ENCODE measurements at places on chromosomes 1 and 21.

GRCh38 chr21:41141031-41141457 is 26.9 kb upstream of the BACE2 start:
- no peak for DNase-seq

DNA sequence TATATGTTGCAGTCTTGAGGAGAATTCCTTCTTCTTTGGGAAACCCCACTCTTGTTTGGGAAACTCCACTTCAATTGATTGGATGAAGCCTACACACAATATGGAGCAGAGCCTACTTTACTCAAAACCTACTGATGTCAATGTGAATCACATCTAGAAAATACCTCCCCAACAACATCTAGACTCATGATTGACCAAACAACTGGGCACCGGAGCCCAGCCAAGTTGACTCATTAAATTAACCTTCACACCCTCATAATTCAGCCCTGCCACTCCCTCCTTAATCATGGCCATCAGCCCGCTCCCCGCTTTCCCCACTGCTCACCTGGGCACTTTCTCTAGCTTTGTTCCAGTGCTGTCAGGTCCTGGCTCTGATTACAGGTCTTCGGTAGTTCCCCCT is 208.1 kb upstream of the MAP1LC3C start:
- no peak for DNase-seq

GRCh38 chr1:154967331-154967950 is 3.1 kb downstream of the SHC1 start:
- DNase-seq, result no peak

DNA sequence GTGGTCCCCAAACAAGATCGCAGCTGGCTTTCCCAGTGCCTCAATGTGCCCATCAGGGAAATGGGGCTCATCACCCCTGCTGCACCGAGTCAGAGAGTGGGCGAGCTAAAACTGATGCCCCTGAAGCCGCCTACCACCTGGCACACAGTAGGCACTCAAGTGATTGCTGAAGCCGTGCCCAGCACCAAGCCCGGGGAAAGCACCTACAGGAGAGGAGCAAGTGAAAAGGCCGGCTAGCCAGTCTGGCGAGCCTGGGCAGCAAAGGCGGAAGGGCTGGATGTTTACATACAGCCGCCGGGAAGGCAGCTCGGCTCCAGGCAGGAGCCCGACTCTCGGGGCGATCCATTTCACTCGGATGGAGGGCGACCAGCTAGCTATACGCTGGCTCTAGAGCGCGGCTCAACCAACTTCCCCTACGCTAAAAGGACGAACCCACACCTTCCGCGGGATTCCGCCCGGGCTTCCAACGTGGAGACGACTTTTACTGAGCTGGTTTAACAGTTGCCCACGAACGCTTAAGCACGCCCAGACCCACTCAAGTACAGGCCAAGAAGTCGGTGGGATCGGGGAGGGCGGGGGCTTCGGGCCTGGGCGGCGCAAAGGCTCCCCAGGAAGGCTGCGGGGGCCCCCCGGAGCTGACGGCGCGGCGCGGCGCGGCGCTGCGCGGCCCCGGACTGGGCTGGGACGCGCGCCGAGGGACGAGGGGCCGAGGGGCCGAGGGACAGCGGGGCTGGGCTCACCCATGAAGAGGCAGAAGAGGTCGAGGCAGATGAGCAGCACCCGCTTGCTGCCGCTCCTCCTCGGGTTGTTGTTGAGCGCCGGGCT is 1.0 kb downstream of the PLPP3 start:
- DNase-seq, result no peak

Measured in activated gamma-delta T cell treated with Interleukin-2 at 50 U/mL for 16 hours (primary cell).